NCI-H1105 treated with DMSO at 0.1 percent for 48 hours (cell line): ENCODE measurements at places on chromosomes 12 and 14.

- no peak for DNase-seq
Measured at GRCh38 chr14:86168371-86168770, 638.4 kb downstream of the FLRT2 start.

- DNase-seq = peak; percentile 100
Measured at GRCh38 chr12:14803011-14803829, at the start of the genes C12orf60 and WBP11. Gene C12orf60 (plus strand): TSS chr12:14803670. CDS start chr12:14822936, 19,266 bp downstream. Gene WBP11 (minus strand): TSS chr12:14803478. CDS start chr12:14801383, 2,095 bp downstream.

GRCh38 chr12:50734409-50735263 is 29.3 kb upstream of the ATF1 start:
- DNase-seq = no peak

DNA sequence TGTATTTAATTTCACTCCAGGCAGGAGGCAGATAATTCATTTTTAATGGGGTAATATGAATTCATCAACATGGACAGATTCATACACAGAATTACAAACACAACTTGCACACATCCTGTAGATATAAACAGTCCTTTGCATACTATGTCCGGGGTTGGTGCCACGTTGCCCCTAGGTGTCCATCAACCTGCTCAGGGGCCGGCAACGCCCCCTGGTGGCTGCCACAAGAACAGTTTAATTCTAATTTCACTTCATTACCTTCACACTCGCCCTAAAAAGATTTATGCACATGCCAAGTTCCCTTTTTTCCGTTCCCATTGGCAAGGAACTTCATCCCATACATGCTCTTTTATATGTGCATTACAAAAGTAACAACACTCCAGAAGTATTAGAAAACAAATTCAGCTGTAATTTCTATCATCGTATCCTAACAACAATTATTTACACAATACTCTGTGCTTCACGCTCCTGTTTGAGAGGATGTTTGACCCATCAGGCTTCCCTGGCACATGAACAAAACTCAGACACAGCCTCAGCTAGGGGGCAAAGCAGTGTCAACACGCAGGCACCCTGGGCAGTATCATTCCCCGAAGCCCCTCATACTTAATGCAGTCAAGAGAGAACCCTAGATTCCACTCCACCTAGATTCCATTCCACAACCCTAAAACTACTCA is 15.5 kb downstream of the MANSC1 start:
- peak; percentile 68 for DNase-seq

DNA sequence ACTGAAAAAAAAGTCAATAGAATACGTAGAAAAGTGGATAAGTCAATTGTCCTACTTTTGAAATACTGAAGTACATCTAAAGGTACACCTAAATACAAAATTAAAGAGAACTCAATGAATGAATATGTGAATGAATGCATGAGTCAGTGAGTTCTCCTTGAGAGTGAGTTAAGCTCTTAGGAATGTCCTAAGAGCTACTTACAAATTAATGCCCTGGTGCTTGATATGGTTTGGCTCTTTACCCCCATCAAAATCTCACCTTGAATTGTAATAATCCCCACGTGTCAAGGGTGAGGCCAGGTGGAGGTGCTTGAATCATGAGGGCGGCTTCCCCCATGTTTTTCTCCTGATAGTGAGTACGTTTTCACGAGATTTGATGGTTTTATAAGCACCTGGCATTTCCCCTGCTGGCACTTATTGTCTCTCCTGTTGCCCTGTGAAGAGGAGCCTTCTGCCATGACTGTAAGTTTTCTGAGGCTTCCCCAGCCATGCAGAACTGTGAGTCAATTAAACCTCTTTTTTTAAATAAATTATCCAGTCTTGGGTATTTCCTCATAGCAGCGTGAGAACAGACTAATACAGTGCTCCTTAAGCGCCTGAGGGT is 192.2 kb upstream of the ARHGAP5 start:
- no peak for DNase-seq

DNA sequence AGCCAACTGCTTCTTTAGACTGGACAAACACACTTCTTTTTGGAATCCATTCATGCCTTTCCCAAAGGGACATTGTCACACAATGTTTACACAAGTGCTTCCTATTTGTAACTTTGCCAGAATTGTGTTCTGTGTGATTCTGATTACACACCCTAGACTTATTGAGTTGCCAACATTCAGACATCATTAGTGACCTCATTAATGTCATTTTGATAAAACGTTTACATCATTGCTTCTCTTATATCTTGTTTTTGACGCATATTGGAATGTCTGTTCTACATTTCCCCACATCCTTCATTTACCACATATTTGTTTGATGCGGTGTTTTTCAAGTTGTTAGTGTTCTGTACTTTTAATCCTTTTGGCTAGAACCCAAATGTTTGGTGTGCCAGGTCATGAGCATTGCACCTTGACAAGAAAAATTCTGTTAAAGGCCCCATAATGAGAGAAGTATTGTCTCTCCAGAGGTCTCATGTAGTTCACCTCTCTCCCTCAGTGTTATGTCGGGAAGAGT is 305.5 kb downstream of the AEBP2 start:
- DNase-seq = peak; percentile 24

GRCh38 chr14:93332397-93332852 is 411 bp downstream of the BTBD7 start:
- DNase-seq = peak; percentile 38

GRCh38 chr12:53124352-53124723 is 21.1 kb downstream of the SOAT2 start:
- DNase-seq = no peak

DNA sequence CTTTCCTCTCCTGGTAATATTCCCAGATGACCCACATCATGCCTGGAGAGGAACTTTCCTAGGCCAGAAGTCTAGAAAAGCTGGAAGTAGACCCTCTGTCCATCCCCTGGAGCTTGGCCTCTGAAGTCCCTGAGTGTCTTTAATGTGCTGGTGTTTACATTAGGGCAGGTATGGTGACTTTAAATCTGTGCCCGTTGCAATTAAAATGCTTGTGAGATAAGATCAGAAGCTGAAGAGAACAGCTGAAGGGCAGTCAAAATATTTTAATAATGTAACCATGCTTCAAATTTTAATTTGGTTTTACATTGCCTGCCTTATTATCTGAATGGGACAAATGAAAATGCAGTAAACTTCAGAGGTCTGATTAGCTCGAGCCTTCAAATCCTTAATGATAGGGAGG is 1022.5 kb downstream of the BCL11B start:
- no peak for DNase-seq

DNA sequence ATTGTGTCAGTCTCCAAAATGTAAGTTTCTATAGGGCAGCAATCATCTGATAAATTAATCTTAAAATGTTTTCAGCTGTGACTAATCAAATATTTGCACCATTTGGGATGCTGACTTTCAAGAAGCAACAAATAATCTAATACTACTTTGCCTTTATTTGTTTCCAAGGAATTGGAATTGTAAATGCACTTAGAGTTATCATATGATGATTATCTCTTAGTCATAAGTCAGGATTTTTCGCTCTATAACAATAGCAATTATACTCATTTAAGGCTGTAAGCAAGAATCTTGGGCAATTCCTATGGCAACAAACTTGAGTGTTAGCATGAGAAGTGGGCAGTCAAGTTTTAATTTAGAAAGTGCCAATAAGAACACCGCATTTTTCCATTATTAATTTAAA is 13.0 kb upstream of the BAZ1A start:
- no peak for DNase-seq

DNA sequence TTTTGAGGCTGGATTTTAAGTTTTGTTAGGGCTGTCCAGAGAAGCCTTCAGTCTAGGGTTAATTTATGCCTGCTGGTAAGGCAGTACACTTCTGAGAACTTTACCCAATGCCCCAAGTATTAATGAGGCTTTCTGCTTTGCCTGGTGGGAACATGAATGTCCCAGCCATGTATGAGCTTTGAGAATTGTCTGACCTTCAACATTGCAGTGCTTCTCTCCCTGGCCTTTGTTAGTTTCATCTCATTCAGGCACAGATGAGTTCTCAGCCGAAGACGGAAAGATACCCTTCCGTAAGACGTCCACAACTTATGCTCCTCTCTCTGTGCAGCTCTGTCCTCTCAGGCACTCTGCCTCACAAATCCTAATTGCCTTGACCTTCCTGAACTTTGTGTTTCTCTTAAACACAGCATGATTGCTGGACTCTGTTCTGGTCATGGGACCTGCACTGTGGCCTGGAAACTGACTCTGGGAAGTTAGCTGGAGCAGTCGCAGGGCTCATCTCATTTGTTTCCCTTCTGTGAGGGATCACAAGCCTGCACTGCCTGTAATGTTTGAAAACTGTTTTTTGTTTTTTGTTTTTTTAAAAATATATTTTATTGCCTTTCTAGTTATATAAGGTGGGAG is 15.7 kb downstream of the CHPT1 start:
- no peak for DNase-seq

DNA sequence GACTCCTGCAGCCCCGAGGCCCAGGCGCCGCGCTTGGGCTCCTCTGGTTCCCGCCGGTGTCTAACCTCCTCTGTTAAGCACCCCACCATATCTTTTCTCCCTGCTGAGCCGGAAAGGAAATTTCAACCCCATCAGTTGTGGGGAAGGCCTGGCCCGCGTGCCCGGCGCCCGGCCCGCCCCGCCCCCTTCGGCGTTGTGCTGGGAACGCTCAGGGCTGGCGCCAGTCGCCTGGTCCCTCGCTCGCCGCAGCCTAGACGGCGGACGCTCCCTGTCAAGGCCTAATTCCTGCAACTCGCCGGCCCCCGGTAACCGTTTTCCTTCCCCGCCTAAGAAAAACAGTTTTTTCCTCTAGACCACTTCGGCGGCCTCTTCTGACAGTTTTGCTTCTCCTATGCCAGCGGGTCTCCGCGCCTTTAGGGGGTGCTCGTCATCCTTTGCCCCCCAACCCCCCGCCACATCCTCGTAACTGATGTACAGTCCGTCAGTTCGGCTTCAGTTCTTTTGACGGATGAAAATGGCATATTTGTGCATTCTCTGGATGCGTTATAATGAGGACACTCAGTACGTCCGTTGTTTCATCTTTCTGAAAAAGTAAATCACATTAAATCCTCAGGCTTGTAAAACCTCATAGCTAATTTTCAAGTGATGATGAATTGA is 506 bp upstream of the NAP1L1 start:
- peak; percentile 87 for DNase-seq

DNA sequence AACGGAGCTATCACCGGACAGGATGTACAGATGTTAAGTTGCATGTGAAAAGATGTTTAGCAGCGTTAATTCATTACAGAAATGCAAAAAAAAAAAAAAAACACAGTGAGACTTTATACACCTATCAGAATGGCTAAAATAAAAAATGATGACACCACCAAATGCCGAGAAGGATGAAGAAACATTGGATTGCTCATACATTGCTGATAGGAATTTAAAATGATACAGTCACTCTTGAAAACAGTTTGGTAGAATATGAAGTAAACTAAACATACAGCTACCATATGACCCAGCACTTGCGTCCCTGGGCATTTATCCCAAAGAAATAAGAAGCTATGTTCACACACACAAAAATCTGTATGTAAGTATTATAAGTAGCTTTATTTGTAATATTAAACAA is 574.1 kb downstream of the SLC16A7 start:
- no peak for DNase-seq

- DNase-seq = no peak
Measured at GRCh38 chr12:46725332-46725731, 100.5 kb downstream of the SLC38A4 start.

DNA sequence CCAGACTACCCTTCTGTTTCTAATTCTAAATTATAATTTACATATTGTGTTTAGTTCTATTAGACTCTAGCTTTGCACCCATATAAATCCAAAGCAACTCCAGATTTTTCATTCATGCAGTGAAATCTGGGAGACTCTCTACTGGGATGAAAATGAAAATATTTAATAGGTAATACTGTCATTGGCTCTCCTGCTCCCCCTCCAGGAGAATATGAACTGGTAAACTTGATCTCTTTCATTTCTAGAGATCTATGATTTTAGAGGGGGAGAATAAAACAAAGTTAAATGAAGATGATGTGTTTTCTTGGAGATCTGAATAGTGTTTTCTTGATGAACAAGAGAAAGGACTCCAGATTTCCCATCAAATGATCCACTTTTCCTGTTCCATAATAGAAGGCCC is 104.3 kb upstream of the TMCC3 start:
- no peak for DNase-seq

DNA sequence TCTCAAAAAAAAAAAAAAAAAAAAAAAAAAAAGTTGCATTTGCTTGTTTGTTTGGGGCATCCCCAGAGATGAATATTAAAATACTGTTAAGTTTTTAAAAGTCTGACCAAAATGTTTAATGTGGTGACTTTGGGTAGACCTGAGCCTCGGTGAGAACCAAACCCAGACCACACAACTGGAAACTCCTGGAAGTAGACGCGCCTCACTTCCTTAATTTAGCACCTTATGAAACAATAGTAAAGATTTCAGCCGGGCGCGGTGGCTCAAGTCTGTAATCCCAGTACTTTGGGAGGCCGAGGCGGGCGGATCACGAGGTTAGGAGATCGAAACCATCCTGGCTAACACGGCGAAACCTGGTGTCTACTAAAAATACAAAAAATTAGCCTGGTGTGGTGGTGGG is 9.3 kb downstream of the NFKBIA start:
- no peak for DNase-seq

- no peak for DNase-seq
Measured at GRCh38 chr12:47397664-47398281, 308.1 kb downstream of the RPAP3 start.

DNA sequence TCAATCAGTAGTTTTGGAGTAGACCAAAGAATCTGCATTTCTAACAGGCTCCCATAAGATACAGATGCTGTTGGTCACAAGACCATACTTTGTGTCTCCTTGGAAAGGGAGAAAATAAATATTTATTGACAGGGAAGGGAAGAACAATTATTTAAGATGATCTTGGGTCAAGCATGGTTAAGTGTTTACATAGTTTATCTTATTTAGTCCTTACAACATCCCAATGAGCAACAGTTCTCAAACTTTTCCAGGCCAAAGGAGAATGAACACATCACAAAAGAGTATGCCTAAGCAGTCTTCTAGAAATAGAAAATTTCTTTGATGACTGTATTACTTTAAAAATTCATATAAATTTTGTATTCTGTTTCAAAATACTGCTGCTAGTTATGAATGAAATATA is 8.8 kb downstream of the LPCAT3 start:
- DNase-seq = no peak

DNA sequence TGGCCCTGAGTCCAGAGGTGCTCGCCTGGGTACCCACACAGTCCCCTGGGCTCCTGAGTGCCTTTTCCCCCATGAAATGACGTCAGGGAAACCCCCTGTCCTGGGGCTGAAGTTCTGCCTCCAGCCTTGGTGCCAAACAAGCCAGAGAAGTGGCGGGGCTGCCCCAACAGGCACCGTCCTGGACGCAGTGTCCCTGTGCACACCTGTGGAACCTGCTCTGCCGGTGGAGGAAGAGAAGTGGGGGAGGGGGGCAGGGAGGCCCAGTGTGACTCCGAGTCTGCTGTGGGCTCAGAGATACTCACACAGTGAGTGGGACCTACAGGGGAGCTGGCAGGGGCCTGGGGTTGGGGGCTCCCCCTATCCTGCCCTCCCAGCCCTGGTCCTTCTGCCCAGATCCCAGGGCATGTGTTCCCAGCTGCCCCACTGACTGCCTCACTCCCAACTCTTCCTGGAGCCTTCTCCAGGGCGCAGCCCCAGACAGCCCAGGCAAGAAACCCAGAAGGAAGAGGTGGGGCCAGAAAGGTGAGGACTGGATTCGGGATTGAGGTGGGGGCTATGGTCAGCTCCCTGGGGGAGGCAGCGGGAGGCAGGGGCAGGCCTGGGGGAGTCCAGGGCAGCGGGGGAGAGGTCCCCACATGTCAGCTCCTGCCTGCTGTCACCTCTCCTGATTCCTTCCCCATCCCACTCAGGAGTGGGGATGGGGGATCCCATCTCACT is 24.7 kb downstream of the CCDC85C start:
- DNase-seq = no peak

GRCh38 chr12:80553316-80553715 is 109.3 kb downstream of the PTPRQ start:
- no peak for DNase-seq
